ENCODE measurements at places on chromosomes 4 and X.

DNA sequence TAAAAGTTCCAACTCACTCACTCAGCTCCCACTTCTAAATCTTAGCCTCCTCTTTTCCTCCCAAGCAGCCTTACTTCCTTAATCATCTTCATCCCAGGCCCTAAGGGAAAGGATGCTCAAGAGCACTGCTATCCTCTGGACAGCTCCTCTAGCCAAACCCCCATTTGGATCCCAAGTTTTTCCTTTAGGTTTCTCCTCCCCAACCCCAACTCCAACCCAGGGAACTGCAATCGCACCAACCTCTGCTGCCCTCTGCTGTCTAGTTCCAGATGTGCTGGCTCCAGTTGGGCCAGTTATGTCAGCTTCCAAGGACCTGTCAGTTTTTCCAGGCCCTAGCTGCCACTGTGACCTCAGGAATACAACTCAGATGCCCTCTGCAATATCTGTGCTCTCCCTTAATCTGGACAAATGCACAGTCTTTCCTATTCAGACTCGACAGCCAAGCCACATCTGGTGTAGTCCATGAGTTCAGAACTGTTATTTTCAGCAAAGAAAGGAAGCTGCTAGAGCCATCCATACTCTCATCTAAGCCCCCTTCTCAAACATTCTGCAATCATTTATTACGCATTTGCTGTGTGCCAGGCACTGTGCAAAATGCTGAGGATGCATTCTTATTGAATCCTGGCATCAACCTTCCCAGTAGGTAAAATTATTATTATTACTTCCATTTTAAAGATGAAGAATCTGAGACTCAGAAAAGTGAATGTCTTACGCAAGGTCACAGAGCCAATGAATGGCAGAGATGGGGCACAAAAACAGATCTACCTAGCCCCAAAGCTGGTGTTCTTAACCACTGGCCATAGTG, 12.3 kb upstream of the XPNPEP2 start:
- DNase-seq: peak; percentile 53

DNA sequence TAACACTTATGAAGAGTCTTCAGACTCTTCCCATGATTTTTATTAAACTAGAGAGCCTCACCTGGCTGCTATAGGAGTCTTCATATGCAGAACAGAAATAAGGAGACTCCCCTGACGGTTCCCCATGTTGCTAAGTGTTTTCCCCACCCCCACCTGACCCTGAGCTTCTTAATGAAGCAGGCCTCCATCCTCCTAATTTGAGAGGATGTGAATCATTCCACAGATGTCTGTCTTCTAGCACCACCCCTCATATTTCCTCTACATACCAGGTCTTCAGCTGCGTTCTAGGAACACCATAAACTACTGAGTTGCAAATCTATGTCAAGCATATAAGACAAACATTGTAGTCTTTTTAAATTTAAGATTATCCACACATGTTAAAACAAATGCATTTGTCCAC, 36.9 kb downstream of the RP2 start:
- DNase-seq: no peak

DNA sequence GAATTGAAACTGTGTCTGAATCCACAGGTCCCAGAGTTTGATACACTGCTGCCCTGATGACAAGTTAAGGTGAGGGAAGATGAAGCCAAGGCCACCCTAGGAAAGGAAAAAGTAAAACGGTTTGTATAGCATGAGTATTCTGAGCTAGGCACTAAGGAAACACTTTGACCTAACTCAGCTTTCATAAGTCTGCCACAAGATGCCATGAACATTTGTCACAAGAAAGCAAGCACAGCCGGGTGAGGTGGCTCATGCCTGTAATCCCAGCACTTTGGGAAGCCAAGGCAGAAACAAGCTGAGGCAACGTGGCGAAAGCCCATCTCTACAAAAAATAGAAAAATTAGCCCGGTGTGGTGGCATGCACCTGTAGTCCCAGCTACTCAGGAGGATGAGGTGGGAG, 34.2 kb downstream of the ELOVL6 start:
- DNase-seq: peak; percentile 88

DNA sequence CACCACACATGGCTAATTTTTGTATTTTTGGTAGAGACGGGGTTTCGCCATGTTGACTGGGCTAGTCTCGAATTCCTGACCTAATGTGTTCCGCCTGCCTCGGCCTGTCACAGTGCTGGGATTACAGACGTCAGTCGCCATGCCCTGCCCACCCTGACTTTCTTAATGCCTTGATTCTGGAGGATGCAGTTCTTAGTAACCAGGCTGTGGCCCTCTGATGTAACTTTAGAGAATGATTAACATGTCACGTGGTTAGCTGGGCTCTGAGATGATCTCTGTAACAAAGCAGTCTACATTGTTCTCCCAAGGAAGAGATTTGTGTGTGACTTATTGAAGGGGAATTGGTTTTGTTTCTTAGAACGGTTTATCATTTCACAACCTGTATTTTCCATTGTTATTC, 30.6 kb downstream of the ANK2 start:
- no peak for DNase-seq

DNA sequence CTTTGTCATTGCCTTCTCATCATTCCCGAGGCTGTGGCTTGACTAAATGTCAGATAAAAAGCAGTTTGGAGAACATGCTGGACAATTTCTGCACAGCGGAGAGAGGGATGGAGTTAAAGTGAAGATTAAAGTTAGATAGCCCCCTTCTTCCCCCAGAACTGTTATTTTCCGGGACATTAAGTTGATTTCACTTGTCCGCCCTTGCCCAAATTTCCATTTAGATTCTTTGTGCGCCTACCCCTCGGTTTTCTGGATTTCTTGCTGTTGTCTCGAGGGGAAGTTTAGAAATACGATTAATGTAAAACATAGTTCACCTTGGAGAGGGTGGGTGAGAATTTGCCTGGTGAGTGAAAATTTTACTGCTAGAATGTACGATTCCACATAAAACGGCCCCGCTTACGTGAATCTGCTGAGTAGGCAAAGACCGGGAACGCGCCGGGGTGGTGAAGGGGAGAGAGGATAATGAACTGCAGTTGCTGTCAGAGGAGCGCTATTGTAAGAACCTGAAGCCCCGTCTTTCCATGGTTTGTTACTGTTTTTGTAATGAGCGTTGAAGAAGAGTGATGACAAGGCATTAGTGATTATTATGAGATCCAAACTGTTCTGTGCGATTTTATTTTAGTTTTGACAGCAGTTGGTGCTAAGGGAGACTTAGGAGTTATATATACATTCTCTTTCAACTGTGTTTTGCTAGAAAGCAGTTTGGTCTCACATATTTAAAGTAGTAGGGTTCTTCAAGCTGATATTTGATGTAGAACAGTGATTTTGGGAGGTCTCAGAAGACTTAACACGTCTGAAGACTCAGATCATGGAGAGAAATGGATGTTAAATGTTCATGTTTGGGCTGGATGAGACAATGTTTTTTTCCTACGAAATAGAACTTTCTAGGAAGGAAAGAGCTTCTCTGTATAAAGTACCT, 73.0 kb downstream of the AFF1 start:
- peak; percentile 29 for DNase-seq

GRCh38 chr4:28227764-28228163, 1367.1 kb downstream of the STIM2 start:
- no peak for DNase-seq

Data from HFFc6 (cell line).